ENCODE measurements at places on chromosomes 12 and 14.

DNA sequence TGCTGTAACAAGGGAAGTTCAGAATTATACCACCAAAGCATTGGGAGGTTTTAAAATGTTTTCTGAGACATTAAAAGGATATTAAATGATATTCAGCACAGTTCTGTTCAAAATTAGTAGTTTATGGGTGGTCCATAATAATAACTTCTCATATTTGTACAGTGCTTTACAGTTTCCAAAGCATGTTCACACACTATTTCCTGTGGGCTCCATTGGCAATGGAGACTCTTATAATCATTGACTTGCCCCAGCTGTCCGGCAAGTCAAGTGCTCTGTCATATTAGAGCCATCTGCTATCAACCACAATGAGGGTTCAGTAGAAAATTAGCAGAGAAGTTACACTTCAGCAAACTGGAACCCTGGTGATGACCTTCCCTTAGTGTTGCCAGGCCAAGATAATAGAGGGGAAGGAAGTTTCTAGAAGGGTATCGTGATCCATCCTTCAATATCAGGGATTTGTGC lies 526.6 kb upstream of the CCDC196 start:
- no peak for DNase-seq

DNA sequence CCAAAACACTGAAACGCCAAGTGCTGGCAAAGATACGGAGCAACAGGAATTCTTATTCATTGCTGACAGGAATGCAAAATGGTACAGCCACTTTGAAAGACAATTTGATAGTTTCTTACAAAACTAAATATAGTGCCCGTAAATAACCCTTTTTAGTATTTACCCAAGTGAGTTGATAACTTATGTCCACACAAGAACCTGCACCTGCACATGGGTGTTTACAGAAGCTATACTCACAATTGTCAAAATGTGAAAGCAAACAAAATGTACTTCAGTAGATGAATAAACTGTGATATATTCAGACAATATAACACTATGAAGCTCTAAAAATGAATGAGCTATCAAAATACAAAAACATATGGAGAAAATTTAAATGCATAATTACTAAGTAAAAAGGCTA lies 86.6 kb downstream of the ATXN7L3B start:
- DNase-seq: no peak

GRCh38 chr14:102407258-102407657 lies 44.5 kb downstream of the TECPR2 start:
- no peak for DNase-seq

GRCh38 chr12:90473831-90474230 lies 481.1 kb downstream of the CCER1 start:
- no peak for DNase-seq

DNA sequence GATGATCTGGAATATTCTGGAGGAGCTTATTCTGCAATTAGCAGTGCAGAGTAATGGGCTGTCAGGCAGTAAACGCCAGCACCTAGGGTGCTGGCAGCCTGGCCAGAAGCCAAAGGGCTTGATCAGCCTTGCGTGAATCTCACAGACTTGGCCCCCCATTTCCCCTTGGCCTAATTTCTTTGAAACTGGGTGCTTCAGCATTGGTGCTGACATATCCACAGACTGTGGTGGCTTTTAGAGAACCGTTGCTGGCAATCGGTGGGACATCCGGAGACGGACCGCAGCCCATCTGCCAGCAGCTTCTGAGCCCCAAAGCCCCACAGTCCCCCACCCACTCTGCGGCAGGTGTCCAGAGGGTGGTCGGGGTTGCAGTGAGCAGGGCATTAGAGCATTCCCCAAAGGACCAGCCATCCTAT lies 157.1 kb downstream of the CALM1 start:
- DNase-seq: no peak

Measured in NCI-H460 (cell line).